ENCODE measurements at places on chromosomes 6 and 20. TPM values are rescaled to one million over a fixed set of nuclear protein-coding genes. Genes with fewer than 3 reads are reported as not detected.

DNA sequence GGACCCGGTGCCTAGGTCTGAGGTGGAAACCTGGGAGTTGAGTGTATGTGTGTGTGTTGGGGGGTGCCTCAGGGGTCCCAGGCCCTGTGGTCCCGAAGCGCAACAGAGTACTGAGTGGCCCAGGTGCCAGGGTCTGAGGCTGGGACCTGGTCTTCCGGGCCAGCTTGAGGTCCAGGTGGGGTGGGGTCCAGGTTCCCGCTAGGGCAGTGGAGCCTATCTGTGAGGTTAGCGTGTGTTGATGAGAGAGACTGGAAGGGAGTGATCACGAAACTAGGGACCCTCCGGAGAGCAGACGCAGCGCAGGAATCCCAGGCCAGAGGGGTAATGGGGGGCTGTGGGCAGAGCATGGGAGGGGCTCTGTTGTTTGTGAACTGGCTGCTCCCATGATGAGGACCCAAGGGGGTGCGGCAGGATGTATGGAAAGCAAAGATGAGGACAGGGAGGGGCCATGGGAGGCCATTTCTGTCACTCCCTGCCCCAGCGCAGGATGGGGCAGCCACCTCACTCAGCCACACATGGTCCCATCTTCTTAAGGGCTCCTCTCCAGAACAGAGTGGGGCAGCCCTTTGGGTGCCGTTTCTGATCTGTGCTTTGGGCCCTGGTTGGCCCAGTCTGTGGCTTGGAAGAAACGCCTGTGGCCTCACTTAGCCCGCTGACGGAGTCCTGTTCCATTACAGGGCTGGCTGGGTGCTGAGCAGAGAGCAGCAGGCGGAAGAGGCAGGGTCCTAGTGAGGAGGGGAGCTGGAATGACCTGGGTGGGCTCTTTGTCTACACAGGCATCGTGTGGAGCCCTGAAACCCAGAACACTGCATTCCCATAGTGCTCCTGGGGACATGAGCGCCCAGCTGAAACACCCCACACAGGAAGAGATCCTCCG lies 872 bp downstream of the HSPA12B start:
- DNase-seq = no peak

- DNase-seq = no peak
These were observed 75.2 kb downstream of the ZHX3 start for GRCh38 chr20:41242352-41242751.

- peak; percentile 24 for DNase-seq
These were observed 10.9 kb downstream of the NINL start for GRCh38 chr20:25574411-25574810.

VNN1 gene
- 9.7 TPM for total RNA-seq

MATN4 gene
- total RNA-seq = not detected

SRC gene
- 23.9 TPM for total RNA-seq

DNA sequence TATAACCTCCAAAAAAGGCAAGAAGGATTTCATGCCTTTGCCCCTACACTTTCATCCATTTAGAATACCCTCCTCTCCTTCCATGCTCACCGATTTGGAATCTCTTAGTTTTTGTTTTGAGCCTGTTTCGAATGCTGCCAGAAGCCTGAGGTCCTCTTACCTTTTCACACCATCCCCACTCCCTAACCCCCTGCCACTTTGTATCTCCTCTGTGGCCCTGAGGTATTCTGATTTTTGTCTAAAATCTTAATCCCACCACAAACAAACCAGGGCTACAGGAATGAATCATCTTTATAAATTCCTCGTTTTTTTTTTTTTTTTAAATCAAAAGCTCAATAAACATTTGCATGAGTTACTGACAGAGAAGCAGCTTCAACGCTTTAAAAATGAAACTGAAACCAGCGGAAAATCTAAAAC lies 1.6 kb upstream of the RPS12 start:
- DNase-seq = no peak

GRCh38 chr6:158781692-158782373 lies 37.3 kb downstream of the EZR start:
- DNase-seq = no peak

- DNase-seq = peak; percentile 53
These were observed 165.6 kb upstream of the SULF2 start for GRCh38 chr20:47950913-47951283.

EPPIN gene
- total RNA-seq = not detected

SIRPG gene
- not detected for total RNA-seq

C6orf15 gene
- total RNA-seq = not detected

- DNase-seq = no peak
These were observed 73.9 kb downstream of the PLG start for GRCh38 chr6:160775792-160776580.

DNA sequence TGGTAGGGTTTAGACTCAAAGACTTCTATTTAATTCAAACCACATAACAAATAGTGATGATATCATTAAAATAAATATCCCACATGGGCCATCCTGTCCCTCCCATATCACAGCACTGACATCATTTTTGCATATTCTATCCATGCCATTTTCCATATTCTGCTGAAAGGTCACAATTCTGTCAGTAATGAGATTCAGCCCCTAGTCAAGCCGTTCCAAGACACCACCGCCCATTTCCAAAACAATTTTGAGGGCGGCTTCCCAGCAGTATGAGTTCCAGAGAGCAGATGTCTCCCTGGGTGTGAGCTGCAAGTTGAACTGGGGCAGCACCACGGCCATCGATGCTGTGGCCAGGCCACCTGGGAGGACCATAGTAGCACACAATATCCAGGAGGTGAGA lies 65.1 kb upstream of the PLEKHG1 start:
- no peak for DNase-seq

PKIB gene
- total RNA-seq = 1.00 TPM

DNA sequence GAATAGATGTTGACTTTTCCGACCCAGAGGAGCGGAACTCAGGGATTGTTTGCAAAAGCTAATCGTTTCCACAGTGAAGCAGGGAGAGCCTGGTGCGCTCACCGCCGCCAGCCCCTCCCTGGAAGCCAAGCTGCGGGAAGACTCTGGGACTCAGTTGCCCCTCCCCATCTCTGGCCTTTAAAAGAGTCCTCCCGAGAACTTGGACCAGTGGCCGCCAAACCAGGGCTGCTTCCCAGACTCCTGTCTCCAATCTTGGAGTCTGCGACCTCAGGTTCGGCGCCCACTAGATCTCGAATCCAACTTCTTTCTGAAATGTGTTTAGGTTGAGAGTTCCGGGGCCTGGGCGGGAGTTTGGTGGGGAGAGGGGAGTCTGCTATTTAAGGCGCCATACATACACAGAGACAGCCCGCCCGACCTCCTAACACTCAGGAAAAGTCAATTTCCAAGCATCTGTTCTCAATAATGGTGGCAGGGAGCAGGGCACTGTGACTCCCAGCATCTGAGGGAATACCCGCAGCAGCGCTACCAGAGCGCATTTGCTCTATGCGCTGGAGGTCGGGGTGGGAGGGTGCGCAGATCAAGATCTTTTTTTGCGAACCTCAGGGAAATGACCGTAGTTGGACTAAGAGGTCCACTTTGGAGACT lies 800 bp upstream of the GRIK2 start:
- no peak for DNase-seq

DNA sequence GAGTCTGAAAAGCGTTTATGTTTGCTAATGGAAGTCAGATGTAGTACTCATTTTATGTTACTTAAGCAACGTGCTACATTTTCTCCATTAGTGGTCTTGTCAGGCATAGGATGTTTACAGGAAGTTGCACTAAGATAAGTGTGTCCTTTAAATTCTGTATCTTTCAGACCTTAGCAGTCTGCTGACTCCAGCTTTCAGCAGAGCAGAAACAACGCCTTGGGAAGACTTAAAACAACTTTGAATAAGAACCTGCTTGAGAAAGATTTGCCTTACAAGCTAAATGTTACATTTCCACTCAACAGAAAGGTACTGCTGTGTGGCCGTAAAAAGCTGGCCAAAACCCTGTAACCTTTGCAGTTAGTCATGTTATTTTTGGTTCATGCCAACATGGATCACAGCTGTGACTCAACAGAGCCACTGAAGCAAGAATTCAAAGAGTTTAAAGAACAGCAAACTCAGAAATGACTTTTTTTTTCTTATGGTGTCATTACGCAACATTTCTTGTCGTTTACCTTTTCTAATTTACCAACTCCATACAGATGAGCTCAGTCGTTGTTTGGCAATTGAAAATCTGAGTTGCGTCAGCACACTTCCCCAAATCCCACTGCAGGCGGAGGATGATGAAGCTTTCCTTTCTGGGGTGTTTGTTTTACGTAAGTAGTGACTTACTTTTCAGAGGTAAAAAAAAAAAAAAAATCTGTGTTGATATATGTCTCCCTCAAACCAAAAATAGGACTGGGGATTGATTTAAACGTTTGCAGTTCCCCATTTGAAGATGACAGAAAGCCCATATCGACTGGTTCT lies 27.9 kb upstream of the BMP6 start:
- no peak for DNase-seq

COL20A1 gene
- not detected for total RNA-seq

DNA sequence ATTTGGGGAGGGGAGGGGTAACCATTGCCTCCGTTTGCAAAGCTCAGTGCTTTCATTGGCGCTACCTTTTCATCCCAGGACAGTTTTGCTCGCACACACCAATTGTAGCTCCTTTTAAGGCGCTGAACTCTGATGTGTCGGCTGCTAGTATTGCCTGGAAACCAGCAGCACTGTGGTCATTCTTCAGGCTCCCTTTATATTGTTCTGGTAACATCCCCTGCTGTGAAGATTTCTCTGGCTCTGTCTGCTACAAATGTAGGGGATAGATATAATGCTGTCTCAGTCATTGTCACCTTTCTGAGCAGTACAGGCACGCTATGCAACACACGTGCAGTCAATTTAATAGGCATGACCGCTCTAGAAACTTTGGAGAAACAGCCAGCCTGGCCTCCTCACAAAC lies 172.9 kb upstream of the SASH1 start:
- DNase-seq = no peak

DNA sequence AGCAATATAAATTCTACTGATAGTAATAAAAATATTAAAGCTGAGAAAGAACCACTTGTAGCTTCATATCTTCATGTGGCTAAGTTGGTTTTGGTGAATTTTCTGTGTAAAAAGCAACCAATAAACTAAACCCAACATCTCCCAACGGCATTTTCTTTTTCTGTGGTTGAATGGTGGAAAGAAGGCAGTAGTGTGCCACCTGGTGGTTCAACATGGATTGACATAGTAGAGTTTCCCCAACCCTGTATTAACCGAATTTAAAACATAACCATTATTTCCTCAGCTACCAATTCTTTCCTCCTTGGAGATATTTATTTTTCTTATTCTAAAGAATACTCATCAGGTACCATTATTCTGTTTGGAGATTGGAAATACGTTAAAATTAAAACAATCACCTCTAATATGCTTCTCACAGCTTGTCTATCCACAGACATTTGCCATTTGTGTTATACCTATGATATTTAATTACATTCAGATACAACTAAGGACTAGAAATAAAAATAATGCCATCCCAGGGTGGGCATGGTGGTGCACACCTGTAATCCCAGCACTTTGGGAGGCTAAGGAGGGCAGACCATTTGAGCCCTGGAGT lies 117.1 kb upstream of the EEF1E1 start:
- DNase-seq = no peak

NMBR gene
- not detected for total RNA-seq

RRAGD gene
- total RNA-seq = 28.7 TPM

GCLC gene
- 59.6 TPM for total RNA-seq

DNA sequence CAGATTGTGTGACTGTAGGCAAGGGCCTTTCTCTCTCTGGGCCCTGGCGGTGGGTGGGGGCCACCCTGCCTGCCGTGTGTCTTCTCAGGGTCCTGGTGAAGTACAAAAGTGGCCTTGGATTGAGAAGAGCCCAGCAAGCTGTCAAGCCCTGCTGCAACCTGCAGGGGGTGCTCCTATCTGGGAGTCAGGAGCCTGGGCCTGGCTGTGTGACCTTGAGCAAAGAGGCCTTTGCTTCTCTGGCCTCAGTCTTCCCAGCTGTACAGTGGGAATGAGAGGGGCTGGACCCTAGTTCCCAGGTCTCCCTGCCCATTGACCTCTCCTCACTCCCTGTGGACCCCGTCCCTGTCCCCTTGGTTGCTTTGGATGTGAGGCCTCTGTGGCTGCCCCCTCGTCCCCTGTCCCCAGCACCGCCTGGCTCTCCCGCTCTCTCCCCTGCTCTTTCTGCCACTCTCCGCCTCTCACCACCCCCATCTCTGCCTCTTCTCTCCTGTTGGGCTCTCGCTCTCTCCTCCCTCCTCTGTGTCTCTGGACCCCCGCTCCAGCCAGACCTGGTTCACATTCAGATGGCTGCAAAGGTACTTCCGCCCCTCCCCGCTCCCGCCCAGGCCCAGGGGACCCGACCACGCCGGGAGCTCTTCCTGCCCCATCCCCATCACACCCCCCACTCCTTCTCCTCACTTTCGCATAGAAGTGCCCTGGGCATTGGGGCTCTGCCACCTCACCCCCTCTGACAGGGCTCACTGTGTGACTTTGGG lies 46.7 kb downstream of the SRC start:
- DNase-seq = no peak

DNA sequence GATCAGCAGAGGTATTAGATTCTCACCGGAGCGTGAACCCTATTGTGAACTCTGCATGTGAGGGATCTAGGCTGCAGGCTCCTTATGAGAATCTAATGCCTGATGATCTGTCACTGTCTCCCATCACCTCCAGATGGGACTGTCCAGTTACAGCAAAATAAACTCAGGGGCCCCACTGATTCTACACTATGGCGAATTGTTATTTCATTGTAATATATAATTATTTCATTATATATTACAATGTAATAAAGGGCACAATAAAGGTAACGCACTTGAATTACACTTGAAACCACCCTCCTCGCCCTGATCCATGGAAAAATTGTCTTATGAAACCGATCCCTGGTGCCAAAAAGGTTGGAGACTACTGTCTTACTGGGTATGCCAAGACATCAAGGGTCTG lies 18.6 kb downstream of the PRKN start:
- DNase-seq = no peak

DNA sequence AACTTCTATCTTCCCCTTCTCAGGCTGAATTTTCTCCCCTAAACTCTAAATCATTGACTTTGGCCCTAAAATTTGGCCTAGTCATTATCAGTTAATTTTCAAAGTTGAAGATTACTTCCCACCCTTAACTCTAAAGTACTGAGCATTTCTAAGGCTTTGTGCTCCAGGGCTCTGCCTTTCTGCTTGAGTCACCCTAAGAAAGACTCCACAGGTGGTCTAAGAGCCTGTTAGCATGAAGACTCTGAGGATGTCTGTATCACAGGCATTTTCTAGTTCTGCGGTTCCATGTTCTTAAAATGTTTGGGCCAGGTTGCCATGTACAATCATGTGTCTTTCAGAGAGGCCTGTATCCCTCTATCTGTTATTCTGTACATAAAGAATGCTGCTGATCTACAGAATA lies 808.1 kb upstream of the MANEA start:
- no peak for DNase-seq

DNA sequence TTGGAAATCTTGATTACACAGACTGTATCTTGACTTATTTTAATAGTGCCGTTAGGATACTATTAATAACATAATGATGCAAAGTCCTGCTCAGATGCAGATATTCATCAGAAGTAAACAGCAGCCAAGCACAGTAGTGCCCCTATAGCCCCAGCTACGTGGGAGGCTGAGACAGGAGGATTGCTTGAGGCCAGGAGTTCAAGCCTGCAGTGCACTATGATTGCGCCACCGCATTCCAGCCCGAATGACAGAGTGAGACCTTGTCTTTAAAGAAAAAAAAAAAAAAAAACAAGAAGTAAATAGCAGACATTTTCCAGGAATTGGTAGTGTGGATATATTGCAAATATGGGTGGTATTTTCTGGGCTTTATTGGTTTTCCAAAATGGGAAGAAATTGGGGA lies 61.8 kb downstream of the TULP4 start:
- DNase-seq = no peak

RIPOR2 gene
- 28.2 TPM for total RNA-seq

- no peak for DNase-seq
These were observed 345.8 kb upstream of the PRND start for GRCh38 chr20:4375881-4376280.

FAM209B gene
- 0.51 TPM for total RNA-seq

- no peak for DNase-seq
These were observed 40.8 kb downstream of the NT5E start for GRCh38 chr6:85490516-85491248.
